Stimulated activated CD4-positive, alpha-beta T cell treated with anti-CD3 and anti-CD28 coated beads, Interleukin-4, amount 100 ng/mL, for 4 hours (primary cell): ENCODE measurements at places on chromosomes 12 and 14.
A peak's percentile ranks its signal among the peaks of the same experiment; 100 is the strongest.

- no peak for DNase-seq
These were observed 23.1 kb downstream of the XRCC3 start for GRCh38 chr14:103692159-103692558.

DNA sequence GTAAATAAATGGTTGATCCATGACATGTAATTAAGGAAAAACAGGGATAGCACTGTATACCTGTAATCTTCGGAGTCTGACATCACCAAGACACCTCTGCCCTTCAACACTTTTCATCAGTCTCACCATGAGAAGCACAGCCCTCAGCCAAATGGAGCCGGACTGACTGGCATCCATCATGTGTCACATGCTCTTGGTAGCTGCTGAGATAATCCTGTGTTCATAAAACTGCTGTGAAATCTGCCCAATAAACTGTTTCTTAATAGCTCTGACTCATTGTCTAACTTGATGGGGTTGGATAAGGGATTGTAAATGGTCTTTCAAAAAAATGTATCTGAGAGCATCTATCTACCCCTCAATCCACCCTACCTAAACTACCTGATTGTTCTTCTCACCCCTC, 33.6 kb downstream of the KCNH5 start:
- DNase-seq: no peak

DNA sequence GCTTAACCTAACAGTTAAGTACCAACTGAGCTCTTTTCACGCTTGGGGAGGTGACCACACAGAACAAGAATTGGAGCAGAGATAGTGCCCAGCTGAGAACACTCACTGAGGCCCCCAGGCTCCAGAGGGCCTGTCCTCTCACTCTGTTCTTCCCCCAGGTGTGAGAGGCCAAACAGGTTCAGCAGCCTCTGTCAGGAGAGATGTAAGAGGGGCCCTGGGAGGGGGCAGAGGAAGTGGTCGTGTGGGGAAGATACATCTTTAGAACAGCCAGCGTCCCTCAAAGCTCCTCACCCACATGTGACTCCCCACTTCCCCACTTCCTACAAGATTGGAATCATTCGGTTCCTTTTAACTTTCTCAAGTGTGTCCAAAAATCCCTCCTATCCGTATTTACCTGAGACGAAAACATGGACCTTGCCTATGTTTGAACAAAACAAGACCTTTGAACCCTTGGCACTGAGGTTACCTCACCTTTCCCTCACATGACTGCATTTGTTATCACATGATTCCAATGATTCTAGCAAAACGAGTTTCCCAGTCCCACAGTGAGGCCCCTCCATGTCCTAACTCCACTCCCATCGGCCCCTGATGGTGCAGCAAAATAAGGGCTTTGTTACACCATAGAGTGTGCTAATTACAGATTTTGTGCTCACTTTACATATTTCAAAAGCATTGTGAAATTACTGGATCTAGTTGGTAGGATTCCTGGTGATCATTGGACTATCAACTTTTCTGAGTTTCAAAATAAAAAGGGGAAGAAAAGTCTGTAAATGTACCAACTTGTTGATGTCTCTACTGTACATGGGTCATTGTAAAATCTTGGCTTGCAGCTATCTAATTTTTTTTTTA, 40.0 kb upstream of the PAPOLA start:
- DNase-seq: no peak

- DNase-seq: no peak
These were observed 55.3 kb downstream of the PSMA6 start for GRCh38 chr14:35347323-35348043.

GRCh38 chr14:99260587-99261551, 11.1 kb downstream of the BCL11B start:
- no peak for DNase-seq

GRCh38 chr14:84084056-84084630, 1445.8 kb upstream of the FLRT2 start:
- DNase-seq: no peak

DNA sequence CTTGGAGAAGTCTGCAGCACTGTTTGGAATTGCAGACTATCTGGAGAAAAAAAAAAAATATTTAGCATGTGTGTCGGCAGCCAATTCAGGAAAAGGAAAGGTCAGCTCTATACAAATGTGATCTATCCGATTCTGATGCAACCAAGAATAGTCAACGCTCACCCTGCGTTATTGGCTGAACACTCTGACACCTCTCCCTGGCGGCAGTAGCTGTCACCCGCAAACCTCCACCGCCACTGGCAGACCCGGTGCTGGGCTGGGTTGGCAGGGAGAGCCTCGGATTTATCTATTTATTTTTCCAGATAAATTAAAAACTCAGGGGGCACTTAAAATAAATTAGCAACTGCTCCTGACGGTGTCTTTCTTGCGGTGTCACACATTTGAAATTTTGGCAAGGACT, 409.7 kb downstream of the VRK1 start:
- no peak for DNase-seq

GRCh38 chr12:15982471-15982870, 71.3 kb downstream of the DERA start:
- no peak for DNase-seq

DNA sequence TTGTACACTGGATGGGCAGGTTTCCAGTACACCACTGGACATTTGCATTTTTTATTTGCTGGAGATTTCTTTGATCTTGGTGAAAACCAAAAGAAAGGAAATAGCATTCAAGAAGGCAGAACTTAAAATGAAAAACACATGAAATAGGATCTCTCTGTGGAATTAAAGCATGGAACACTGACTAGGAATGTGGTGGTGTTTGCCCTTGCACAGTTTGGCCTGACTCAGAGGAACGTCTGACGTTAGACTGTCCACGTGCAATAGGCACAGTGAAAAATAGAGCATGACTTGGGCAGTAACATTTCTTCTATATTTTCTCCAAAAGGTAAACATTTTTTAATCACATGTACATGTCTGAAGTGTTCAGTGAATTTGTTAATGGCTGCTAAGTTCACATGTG, 474.1 kb upstream of the PRICKLE1 start:
- no peak for DNase-seq

- DNase-seq: no peak
These were observed 379.0 kb downstream of the NOVA1 start for GRCh38 chr14:26218861-26219260.

GRCh38 chr14:89669193-89669592, 252.2 kb upstream of the FOXN3 start:
- DNase-seq: no peak

- DNase-seq: no peak
These were observed 119.5 kb upstream of the RTL1 start for GRCh38 chr14:101022916-101023435.

DNA sequence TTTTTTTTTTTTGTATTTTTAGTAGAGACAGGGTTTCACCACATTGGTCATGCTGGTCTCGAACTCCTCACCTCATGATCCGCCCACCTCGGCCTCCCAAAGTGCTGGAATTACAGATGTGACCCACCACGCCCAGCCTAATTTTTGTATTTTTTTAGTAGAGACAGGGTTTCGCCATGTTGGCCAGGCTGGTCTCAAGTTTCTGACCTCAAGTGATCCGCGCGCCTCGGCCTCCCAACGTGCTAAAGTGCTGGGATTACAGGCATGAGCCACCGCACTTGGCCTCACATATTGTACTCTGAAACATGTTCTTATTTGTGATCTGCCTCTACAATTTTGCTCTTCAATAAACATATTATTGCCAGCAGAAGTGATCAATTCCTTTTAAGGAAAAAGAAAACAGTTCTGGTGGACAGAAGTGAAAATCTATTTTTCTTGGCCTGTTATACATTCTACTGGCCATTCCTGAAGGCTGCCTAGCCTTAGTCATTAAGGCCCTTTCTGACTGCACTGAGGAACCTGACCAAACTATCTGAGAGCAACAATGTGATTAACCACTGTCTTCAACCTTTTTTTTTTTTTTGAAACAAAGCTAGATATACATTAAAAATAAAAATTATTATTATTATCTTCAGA, 36.1 kb downstream of the SNX6 start:
- DNase-seq: no peak

DNA sequence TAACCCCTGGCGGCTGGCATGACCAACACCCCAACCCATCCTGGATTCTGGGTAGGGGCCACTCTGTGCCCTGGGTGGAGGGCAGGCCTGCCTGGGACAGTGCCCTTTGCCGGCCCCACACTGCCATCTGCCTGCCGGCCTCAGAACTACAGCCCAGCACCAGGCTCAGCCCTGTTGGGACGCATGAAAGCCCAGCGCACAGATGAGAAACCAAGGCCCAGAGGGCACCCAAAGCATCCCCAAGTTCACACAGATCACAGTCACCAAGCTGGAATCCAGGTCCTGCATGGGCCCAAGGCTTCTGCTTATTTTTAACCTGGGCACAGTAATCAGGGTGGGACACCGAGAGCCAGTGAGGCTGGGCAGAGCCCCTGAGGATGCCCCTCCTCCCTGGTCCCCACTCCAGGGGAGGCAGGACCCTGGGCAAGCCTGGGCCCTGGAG, 26.2 kb downstream of the RFLNA start:
- peak; percentile 41 for DNase-seq

DNA sequence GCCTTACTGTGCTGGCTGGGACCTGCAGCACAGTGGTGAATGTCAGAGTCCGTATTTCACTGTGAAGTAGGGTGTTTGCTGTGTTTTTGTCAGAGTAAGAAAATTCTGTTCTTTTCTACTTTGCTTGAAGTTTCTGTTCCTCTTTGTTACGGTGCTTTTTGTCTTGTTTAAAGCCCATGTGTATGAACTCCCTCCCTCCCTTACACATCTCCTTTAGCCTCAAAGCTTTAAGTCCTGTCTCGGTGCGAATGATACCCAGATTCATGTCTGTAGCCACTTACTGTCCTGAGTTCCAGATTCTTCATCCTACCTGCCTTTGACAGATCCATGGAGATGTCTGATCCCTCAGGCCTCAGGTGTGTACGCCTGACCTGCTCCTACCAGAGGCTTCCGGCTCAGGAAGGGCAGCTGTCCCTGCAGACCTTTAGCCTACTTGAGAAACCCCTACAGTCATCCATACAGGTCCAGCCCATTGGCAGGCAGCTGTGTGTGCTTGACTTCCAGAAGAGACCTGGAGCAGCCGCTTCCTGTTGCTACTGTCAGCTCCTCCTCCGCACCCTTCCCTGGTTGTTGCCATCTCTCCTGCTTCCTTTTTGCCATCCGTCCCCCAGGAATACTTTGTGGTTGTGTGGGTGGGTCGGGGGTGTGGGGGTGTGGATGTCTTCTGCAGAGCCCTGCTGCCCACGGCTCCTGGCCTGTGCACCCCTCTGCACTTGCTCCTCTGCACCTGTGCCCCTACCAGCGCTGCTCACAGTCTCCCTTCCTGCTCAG, 72.9 kb downstream of the DDX51 start:
- no peak for DNase-seq

- DNase-seq: no peak
These were observed 92.0 kb downstream of the SLC2A13 start for GRCh38 chr12:40013847-40014246.

DNA sequence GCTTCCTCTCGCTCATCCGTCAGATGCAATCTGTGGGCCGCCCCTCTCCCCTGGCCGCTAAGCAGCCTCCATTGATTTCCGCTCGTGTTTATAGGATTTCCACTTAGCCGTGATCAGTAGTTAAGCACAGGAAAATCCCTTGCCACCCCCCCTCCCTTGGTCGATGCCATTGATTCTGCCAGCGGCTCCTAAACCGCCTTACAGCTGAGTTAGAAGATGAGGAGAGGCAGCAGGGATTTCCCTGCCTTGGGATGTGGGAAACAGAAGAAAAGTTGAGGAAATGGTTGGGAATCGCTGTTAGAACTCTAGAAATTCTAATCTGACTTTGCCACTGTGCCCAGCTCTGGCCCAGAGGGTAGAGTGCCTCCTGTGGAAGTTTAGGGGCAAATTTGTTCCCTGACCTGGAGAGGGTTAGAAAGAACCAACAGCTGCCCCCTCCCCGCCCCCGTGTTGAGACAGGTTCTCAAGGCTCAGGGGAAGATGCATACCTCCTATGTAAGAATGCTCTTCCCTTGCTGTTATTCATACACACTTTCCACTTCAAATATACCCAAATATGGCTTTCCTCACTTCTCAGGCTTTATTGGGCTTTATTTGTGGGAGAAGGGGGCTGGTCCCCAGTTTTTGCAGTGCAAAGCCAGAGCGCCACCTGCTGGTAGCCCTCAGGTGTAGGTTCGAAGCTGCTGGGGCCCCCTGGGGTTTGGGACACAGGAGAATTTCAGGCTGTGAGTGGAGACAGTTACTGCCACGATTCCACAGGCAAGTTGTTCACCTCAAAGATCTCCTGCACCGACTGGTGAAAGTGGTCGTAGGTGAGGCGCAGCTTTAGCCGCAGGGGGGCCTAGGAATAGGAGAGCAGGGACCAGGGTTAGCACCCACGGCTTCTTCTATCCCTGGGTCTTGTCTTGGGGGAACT, 3.2 kb downstream of the THTPA start:
- DNase-seq: peak; percentile 69

- DNase-seq: no peak
These were observed 494.4 kb upstream of the RGS6 start for GRCh38 chr14:71437870-71438269.

- no peak for DNase-seq
These were observed 16.4 kb upstream of the SAMD4A start for GRCh38 chr14:54550514-54550913.

DNA sequence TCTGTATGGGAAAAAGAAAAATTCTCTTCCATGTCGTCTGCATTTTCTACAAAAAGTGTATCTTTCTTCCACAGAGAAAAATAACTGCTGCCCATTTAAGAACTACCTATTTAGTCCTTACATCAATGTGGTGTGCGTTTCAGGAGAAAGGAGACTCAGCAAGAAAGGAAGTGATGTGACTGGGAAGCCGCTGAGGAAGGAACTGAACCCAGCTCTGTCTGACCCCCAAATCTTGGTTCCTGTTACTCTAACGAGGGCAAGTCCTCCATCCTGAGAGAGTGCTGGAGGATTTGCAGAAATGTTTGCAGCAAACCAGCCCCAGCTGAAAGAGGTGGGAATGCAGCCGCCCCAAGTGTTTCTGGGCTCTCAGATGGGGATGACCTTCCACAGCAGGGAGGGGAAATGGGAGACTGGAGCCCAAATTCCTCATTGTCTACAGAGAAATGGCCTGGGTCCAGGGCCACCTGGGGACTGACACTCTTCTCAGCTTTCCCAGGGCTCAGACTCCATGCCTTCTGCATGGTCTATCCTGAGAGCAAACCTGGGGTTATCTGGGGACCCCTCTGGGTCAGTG, 6.7 kb upstream of the MLEC start:
- DNase-seq: no peak

- no peak for DNase-seq
These were observed 796 bp upstream of the POP5 start for GRCh38 chr12:120581998-120582397.

- DNase-seq: peak; percentile 47
These were observed 721 bp downstream of the CABP1 start for GRCh38 chr12:120640861-120641833.
